NCI-H774 (cell line): ENCODE measurements at places on chromosomes 16 and 17.

DNA sequence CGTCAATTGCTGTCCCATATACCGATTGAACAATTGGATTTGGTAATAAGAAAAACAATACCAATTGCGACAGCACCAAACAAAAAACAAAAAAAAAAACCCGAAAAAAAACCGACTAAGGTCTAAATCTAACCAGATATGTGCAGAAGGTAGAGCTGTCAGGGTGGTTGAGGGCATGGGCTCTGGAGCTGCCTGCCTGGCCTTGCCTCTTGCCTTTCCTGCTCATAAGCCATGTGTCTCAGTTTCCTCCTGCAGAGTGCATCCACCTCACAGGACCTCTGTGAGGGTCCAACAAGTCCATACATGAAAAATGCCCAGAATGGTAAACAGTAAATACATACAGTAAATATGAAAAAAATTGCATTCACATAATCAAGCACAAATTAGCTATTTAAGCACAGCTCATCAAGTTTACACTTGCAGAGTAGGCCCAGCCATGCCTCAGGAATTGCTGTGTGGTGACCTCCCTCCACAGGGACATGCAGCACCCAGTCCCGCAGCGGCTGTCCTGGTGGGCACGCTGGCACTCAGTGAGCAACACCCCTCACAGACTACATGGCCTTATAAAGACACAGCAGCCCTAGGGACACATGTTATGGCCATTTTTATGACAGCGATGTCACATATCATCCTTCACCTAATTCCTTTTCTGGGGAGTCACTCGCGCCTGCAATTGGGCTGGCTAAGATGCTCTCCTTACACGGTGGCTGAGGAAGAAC lies 17.9 kb downstream of the TBC1D28 start:
- DNase-seq = no peak

- peak; percentile 61 for DNase-seq
These were observed 89.4 kb downstream of the C16orf78 start for GRCh38 chr16:49462989-49463371.

- DNase-seq = no peak
These were observed 3.3 kb upstream of the ABCA9 start for GRCh38 chr17:69064001-69064400.

DNA sequence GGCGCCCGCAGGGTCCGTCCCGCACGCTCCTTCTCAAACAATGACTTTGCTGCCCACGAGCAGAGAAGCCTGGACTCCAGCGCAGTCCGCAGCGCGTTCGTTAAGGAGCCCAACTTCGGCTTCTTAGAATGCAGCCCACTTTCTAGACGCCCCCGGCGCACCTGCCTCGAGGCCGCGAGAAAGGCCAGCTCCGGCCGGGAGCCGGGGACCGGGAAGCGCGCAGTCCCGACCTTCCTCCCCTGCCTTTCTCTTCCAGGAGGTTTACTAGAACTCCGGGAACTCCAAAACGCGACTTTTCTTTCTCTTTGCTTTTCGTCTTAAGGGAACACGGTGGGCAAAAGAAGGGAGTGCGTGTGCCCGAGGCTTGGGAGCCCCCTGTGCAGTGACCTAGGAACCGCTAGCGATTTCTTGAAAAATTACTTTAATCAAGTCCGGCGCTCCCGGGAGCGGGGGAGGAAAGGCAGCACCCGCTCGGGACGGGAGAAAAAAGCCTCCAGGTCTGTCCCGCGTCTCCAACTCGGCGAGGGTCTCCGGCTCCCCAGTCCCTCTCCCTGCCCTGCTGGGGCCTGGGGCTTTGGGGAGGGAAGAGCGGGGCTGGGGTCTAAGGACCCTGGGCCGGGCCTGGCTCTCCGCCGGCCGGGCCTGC lies 2.6 kb downstream of the HNF1B start:
- DNase-seq = no peak

DNA sequence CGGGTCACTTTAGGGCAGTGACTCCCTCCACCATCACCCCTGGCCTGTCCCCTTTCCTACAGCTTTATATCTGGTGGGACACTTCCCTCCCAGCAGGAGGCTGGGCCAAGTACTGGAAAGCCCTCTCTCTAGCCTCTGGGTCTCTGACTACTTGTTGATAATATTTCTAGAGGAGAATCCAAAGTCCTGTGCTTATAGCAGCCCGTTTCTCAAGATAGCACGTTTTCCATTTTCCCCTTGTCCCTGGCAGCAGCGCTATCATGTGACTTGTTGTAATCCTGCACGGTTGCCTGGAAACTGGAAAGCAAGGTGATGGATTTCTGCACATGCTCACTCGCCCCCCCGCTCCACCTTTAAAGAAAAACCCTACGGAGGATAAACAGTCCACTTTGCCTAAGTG lies 3.3 kb upstream of the AXIN2 start:
- DNase-seq = peak; percentile 71

GRCh38 chr16:72480911-72481310 lies 309.0 kb upstream of the PMFBP1 start:
- DNase-seq = no peak

- no peak for DNase-seq
These were observed 2.4 kb downstream of the WSCD1 start for GRCh38 chr17:6072611-6073010.

DNA sequence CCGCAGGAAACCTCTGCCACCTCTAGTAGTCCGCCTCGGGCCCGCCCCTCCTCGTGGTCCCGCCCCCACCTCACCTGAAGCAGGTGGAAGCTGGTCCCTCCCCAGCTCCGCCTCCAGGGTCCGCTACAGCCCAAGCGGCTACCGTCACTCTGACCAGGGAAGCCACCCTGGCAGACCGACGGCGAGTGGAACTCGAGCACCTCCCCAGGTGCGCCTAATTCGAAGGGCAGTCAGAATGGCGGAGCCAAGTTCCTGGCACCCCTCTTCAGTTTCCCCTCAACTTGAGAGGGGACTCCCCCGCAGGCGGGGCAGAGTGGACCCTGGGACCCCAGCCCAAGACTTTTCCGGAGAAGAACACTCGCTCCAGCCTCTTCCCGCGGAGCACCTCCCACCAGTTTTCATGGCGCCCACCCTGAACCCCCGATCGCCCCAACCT lies 507 bp downstream of the FHOD1 start:
- peak; percentile 55 for DNase-seq

- no peak for DNase-seq
These were observed 34.5 kb downstream of the LITAFD start for GRCh38 chr16:8916541-8917225.

DNA sequence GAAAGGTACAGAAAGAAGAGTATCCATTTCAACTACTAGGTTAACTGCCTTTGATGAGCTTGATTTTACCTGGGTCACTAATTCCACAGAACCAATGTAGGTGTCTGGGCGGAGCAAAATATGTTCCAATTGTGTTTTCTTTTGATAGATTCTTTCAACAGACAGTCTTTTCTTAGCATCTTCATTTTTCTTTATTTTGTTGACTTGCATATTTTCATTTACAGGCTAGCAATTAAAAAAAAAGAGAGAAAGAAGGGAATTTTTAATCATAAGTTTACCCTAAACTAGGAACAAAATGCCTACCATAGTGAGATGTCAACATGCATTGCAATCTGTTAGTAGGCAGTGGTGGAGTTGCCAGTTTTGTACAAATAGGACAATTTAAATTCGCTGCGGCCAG lies 1.0 kb downstream of the TOP2A start:
- no peak for DNase-seq

- DNase-seq = no peak
These were observed 27.1 kb downstream of the SCPEP1 start for GRCh38 chr17:57004944-57005579.

DNA sequence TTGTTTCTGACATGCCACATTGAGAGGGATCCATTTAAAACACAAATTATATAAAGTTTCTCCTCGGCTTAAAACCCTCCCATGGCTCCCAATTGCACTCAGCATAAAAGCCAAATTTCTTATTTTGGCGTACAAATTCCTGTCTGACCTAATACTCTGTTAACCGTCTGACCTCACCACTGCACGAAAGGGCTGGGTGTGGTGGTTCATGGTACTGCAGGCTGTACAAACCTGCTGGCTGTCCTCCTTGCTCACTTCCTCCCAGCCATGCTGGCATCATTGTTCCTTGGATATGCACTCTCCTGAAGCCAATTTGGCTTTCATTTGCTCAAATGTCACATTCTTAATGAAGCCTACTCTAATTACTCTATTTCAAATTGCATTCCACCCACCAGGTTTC lies 301.6 kb upstream of the C16orf82 start:
- DNase-seq = no peak

- peak; percentile 81 for DNase-seq
These were observed 554.3 kb upstream of the HSBP1 start for GRCh38 chr16:83253521-83253920.

- peak; percentile 83 for DNase-seq
These were observed 177.8 kb downstream of the CCDC182 start for GRCh38 chr17:57567251-57567650.

GRCh38 chr16:67842509-67843342 lies 606 bp downstream of the THAP11 start:
- DNase-seq = no peak

DNA sequence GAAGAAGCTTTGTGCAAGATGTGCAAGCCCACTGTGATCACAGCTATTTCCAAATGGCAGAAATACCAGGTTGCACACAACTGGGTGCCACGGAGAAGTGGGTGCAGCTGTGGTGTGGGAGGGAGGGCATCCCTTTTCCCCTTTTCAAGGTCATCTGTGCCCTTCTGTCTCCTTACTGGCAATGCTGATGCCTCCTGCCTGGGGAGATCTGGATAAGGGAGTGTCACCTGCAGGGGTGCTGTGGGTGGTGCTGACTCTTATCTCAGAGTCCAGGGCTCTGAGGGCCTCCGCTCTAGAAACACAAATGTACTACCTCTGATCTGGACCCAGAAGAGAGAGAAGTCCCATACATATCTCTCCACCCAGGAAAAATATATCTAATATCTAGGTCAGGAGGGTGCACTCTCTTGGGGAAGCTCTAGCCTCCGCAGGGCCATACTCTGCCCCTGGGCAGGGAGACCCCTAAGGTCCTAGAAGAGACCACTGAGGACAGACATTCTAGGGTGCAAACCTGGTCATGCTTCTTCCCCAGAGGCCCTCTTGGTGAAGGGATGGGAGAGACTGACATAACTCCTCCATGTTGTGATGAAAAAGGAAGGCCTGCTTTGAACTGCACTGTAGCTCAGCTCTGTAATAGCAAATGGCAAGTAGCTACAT lies 18.5 kb downstream of the NPRL3 start:
- no peak for DNase-seq

DNA sequence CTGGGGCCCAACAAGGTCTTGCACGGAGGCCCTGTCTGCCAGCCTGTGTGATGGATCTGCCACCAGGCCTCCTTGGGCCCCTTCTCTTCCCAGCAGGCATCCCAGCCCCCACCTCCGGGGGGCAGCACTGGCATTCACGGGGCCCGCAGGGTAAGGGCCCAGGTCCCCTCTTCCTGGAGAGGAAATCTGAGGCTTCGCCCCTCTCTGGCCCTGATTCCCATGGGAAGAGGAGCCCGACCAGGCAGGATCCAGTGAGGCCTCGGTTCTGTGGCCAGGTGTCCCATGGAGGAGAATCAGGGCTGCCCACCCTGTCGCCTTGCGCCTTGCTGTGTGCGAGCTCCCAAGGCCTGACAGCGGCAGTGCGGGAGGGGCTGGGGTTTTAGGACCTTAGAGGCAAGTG lies 48.4 kb downstream of the PDPK1 start:
- DNase-seq = no peak

DNA sequence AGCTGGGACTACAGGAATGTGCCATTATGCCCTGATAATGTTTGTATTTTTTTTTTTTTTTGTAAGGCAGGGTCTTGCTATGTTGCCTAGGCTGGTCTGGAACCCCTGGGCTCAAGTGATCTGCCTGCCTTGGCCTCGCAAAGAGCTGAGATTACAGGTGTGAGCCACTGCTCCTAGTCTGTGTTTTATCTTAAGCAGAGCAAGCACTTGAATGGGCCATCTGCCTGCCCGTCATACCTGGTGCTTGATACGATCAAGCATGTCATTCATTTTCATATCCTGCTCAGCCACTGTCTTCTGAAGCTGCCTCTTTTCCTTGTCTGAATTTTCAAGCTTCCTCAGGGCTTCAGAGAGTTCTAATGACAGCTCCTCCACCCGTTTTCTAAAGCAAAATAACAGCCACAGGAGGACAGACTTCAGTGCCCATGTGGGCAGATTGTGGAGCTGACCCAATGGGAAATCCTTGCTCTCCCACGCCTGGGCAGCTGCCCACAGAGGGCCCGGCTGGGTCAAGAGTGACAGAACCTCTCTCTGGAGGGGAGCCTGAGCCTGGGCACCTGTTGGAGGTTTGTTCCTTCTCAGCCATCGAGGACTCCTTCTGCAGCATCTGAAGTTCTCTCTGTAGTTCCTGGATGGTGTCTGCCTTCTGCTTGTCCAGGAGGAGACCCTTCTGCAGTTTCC lies 36.5 kb downstream of the DHX38 start:
- DNase-seq = no peak

DNA sequence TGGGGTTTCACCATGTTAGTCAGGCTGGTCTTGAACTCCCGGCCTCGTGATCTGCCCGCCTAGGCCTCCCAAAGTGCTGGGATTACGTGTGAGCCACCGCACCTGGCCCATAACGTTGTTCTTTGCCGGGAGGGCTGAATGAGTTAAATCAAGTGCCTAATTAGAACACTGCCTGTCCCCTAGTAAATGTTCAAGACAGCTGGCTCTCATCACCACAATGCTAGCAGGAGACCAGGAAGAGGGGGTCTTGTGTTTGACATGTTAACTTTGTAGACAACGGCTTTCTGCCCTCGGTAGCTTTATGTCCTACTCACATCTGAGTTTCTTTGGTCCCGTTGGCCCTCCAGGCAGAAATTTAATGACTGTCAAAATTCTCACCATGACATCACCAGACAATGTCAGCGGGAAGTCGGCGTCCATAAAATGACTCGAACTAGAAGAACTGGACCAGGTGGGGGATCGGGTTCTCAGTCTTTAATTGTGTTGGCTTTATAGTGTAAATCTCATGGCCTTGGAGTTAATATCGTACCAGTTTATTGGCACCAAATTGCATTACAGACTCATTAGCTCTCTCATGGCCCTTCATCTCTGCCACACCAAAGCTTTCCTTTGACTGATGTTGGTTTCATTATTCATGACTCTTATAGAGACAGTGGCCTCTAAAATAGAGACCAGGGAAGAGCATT lies 11.4 kb upstream of the ITPRIPL2 start:
- no peak for DNase-seq

- no peak for DNase-seq
These were observed 426.6 kb downstream of the PMP22 start for GRCh38 chr17:14838567-14838966.

DNA sequence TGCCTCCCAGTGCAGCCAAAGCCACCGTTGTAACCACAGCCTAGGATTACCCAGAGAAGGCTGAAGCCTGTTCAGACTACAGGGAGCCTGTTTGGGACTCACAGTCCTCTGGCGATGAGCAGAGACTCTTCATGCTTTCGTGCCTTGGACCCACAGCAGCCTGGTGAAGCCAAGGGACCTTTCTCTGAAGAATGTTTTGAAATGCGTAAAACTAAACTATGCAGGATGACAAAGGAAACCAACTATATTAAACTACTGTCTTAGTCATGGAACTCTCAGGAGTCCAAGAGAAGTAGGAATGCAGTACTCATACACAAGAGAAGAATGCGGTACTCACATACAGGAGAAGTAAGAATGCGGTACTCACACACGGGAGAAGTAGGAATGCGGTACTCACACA lies 20.9 kb downstream of the ABR start:
- DNase-seq = no peak
